Dermis lymphatic vessel endothelial cell (primary cell): ENCODE measurements at places on chromosomes 6 and 20. TPM values are rescaled to one million over a fixed set of nuclear protein-coding genes. Genes with fewer than 3 reads are reported as not detected.

The COL19A1 gene
- not detected in 2 replicates for total RNA-seq

The DSP gene
- total RNA-seq = 72.6 and 87.0 TPM in 2 replicates

The C6orf58 gene
- 0.11 TPM in 1 of 2 replicates, not detected in the other for total RNA-seq

The OR12D3 gene
- not detected in 2 replicates for total RNA-seq

The OR2H1 gene
- not detected in 2 replicates for total RNA-seq
